ENCODE measurements at places on chromosomes 1 and 21. TPM values are rescaled to one million over a fixed set of nuclear protein-coding genes. Genes with fewer than 3 reads are reported as not detected.

DNA sequence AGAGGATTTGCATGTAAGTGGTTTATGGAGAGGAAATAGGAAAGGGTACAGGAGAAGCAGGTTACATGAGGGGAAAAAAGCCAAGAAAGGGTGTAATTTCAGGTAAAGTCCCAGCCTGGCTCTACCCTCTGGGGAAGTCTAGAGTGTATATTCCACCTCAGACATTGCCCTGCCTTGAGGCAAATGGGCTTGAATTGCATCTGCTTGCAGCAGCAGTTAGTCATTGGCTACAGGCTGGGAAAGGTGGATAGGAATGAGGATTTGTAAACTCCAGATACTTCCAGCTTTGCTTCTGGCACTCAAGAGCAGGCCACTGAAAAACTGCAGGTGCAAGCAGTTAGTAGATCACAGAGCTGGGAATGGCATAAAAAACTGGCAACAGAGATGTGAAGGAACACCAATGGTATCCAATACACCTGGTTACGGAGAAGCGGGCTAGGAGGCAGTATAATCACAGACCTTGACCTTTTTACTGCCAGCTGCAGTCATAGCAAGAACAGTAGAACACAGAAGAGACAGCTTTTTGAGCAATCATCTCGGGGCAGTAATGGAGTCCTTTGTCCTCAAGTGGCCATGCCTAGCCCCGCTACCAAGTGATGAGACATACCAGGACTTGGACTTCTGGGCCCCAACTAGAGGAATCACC, 226.9 kb upstream of the NRIP1 start:
- peaks cover 2% of the 10 kb centered on the region for H3K4me1 ChIP-seq
- no peak overlapping the region for H3K27ac ChIP-seq
- H3K36me3 ChIP-seq = peaks cover 4% of the 10 kb centered on the region
- no peak for DNase-seq
- peaks cover 2% of the 10 kb centered on the region for H3K27me3 ChIP-seq

The FABP3 gene
- total RNA-seq = 1.1 TPM

The TMEM54 gene
- total RNA-seq = 0.49 TPM

The FAM72C gene
- 2.5 TPM for total RNA-seq

The PRRC2C gene
- 248 TPM for total RNA-seq

- DNase-seq = no peak
- no peak overlapping the region for H3K4me3 ChIP-seq
- peaks cover 14% of the 10 kb centered on the region for H3K4me1 ChIP-seq
- H3K27ac ChIP-seq = no peak overlapping the region
These were observed 2.7 kb downstream of the DOCK7 start for GRCh38 chr1:62685431-62685859.

The DYNLT5 gene
- 57.9 TPM for total RNA-seq

The PHACTR4 gene
- total RNA-seq = 56.6 TPM

DNA sequence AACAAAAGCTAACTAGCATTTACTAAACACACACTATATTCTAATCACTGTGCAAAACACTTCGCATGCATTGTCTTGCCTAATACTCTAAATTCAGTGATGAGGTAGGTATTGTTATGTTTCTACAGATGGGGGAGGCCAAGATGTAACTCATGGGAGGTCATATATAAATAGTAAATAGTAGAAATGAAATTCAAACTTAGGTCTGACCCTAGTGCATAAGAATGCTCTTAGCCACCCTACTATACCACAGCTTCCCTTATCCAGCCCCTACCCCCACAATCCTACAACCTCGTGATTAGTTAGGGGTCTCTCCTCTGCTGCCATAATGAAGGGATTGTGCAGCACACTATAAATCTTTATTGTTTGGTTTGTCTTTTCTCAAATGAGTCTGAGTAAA, 3.3 kb downstream of the PFDN2 start:
- peaks cover 8% of the 10 kb centered on the region for H3K27me3 ChIP-seq
- H3K27ac ChIP-seq = no peak overlapping the region
- no peak for DNase-seq
- no peak overlapping the region for H3K4me3 ChIP-seq

DNA sequence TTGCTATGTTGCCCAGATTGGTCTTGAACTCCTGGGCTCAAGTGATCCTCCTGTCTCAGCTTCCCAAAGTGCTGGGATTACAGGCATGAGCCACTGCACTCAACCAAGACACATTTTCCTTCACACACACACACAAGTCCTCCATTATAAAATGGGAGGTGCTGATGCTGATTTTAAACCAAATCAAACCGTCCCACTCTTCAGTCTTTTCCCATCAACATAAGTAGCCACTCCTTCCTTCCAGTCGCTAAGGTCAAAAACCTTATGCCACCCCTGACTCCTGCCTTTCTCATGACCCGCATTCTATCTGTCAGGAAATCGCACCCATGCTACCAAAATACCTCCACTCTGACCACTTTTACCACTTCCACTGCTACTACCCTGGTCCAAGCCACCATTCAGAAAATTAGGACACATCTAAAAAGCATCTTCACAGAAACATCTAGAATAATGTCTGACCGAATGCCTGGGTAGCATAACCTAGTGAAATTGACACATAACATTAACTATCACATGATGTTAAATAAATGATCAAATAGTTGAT, 28.0 kb upstream of the IFNGR2 start:
- no peak overlapping the region for H3K27ac ChIP-seq
- H3K36me3 ChIP-seq = peaks cover 8% of the 10 kb centered on the region

The SAMSN1 gene
- total RNA-seq = 2.0 TPM

The SHE gene
- 79.3 TPM for total RNA-seq

DNA sequence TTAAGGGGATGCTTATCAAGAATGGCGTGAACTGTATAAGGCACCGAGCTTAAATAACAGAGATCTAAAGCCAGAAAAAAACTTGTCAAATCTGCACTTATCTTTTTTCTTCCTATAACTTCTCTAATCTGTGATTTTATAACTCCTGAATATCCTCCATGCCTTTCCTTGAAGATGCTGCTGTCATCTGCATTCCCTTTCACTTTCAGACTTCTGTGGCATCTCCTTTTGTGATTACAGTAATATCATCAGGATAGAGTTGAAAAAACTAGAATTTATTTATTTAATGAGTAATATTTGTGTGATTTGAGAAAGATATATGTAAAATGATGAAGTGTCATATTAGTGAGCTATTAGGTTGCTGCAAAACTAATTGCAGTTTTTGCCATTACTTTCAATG, 357.8 kb upstream of the PTBP2 start:
- no peak overlapping the region for H3K4me3 ChIP-seq
- DNase-seq = no peak
- no peaks in the 10 kb centered on the region for H3K36me3 ChIP-seq
- peaks cover 7% of the 10 kb centered on the region for H3K27me3 ChIP-seq

DNA sequence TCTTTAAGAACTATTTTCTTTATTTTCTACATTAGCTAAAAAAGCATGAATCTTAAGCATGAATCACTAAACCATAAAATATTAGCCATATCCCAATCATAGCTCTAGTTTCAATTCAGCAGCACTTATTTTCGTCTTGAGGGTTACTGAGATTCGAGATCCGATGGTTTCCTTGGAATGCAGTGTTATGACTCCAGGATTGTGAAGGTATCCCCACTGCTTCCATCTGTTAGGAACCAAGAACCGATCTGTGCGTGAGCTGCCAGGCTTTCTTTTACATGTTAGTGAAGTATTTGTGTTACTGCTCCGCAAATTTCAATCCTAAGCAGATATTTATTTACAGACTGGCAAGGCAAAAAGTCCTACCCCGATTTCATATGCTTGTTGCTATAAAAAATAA, 18.8 kb downstream of the TNFRSF9 start:
- no peak overlapping the region for H3K4me3 ChIP-seq

DNA sequence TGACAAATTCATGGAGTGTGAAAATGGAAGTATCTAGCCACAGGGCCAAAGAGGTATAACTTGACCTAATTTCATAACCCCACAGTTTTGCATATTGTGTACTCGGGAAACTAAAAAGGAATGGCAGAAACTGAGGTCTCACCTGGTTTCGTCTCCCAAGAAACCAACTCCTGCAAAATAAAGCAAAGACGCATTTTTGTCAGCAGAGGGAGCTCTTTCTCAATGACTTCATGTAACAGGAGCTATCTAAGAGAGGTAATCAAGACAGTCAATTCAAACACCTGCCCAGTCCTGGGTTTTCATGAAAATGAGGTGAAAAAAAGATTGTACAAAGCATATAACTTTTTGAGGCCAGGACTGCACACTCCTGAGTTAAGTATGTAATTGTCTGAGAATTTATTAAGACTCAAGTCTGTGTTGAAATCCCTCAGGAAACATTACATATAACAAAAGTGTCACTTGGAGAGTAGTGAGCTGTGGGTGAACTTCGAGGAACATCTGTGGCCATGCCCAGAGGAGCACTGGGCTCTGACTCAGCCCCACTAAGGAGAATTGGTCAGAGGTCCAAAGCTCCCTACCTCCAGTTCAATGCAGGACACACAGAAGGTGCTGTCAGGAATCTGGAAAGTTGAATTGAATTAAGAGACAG, 17.6 kb downstream of the FCRL4 start:
- no peaks in the 10 kb centered on the region for H3K36me3 ChIP-seq
- no peak overlapping the region for H3K4me3 ChIP-seq
- no peak overlapping the region for H3K27ac ChIP-seq
- H3K27me3 ChIP-seq = peaks cover 3% of the 10 kb centered on the region
- peak; percentile 41 for DNase-seq
- peaks cover 4% of the 10 kb centered on the region for H3K4me1 ChIP-seq

DNA sequence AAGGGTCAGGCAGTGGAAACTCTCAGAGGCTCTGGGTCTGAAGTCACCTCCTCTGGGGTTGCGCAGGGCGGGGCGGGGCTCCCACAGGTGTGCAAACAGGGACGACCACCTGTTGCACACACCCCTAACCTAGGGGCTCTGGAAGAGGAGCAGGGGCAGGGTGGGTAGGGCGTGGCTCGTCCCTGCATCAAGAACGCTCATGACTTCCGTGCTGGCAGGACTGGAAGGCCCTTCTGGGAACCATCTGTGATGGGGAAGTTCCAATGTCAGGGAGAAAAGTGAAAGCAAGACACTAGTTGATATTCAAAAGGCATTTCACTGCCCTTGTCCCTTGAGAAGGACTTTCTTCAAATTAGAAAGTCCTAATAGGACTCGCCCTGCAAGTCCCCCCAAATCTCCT, 22.1 kb upstream of the CLSTN1 start:
- no peak for DNase-seq
- H3K36me3 ChIP-seq = peaks cover 3% of the 10 kb centered on the region
- H3K4me3 ChIP-seq = no peak overlapping the region
- H3K27ac ChIP-seq = no peak overlapping the region

- no peaks in the 10 kb centered on the region for H3K36me3 ChIP-seq
- no peaks in the 10 kb centered on the region for H3K27me3 ChIP-seq
- DNase-seq = no peak
- H3K4me1 ChIP-seq = no peaks in the 10 kb centered on the region
- no peak overlapping the region for H3K4me3 ChIP-seq
- no peak overlapping the region for H3K27ac ChIP-seq
These were observed 148.3 kb downstream of the ELAVL4 start for GRCh38 chr1:50257029-50257428.

DNA sequence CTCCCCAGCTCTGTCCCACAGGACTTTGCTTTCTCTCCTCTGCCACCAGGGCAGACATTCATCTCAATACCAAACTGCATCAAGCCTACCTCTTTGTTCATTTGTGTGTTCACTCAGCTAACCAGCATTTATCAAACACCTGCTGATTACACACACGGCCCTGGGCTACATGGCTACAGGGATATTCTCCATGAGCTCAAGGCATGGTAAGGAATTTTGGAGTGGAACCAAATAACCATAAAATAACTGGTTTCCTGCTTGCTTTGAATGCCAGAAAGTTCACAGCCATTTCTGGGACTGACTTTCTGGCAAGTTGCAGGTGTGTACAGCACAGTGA, 54.6 kb downstream of the LDLRAD2 start:
- H3K4me3 ChIP-seq = no peak overlapping the region
- DNase-seq = no peak
- peaks cover 2% of the 10 kb centered on the region for H3K4me1 ChIP-seq
- H3K27me3 ChIP-seq = peaks cover 10% of the 10 kb centered on the region
- no peak overlapping the region for H3K27ac ChIP-seq

The PLCH2 gene
- total RNA-seq = not detected

The SH2D1B gene
- not detected for total RNA-seq

DNA sequence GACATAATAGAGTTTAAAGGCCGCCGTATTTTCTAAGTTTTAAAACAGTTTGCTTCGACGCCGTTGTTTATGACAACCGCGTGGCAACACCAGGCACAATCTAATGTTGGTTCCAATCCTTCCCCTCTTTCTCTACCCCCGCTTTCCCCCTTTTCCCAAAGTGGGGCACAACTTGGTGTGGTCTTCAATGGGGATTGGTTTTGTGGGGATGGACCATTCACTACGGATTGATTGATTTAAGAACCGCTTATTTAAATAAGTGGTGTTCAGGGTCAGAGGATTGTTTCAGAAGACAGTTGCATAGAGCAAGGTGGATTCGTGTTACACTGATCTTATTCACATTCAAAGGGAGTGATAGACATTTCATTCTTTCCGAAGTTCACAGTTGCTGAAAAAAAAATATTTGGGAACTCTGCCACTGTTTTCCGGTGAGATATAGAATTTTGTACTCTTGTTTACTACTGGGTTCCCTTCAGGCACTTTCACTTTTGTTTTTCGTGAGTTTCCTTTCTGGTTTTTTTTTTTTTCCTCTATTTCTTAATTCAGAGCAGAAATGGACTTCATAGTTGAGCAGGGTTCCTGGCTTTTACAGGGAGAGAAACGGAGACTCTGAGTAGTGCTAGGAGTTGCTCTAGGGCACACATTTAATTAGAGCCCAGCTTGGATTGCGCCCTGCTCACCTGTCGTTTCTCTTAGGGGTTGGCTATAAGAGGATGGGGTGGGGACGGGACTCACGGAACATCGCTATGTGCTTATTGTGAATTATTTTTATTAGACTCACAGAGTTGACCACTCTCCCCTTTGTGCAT, 79.6 kb upstream of the AK4 start:
- no peak for DNase-seq
- H3K4me1 ChIP-seq = peaks cover 24% of the 10 kb centered on the region
- H3K27ac ChIP-seq = peak overlapping the region; percentile 98
- H3K27me3 ChIP-seq = peaks cover 7% of the 10 kb centered on the region

GRCh38 chr1:157774412-157774811, 2.5 kb downstream of the FCRL2 start:
- H3K36me3 ChIP-seq = no peaks in the 10 kb centered on the region
- no peak overlapping the region for H3K27ac ChIP-seq
- H3K4me3 ChIP-seq = no peak overlapping the region

DNA sequence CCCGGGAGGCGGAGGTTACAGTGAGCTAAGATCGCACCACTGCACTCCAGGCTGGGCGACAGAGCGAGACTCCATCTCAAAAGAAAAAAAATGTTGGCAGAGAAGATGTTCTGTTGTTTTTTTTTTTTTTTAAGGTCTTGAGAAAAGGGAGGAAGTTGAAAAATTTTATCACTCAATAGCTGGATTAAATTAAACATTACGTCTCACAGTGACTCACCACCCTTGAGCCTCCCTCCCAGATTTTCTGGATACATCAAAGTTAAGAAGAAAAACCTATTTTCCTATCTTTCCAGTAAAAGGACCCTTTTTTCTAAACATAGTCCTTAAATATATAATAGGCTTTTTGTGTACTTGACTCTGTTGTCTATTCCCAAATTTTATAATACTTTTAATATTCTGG, 35.5 kb downstream of the IFNAR1 start:
- H3K27ac ChIP-seq = no peak overlapping the region
- DNase-seq = no peak
- no peaks in the 10 kb centered on the region for H3K27me3 ChIP-seq
- no peak overlapping the region for H3K4me3 ChIP-seq
- peaks cover 16% of the 10 kb centered on the region for H3K36me3 ChIP-seq
- peaks cover 16% of the 10 kb centered on the region for H3K4me1 ChIP-seq
